ENCODE measurements at places on chromosomes 1 and 21.

GRCh38 chr1:33842348-33842747 is 21.5 kb upstream of the HMGB4 start:
- DNase-seq, result no peak

- no peak for DNase-seq
These were observed 21.6 kb upstream of the SLAMF6 start for GRCh38 chr1:160544647-160545046.

DNA sequence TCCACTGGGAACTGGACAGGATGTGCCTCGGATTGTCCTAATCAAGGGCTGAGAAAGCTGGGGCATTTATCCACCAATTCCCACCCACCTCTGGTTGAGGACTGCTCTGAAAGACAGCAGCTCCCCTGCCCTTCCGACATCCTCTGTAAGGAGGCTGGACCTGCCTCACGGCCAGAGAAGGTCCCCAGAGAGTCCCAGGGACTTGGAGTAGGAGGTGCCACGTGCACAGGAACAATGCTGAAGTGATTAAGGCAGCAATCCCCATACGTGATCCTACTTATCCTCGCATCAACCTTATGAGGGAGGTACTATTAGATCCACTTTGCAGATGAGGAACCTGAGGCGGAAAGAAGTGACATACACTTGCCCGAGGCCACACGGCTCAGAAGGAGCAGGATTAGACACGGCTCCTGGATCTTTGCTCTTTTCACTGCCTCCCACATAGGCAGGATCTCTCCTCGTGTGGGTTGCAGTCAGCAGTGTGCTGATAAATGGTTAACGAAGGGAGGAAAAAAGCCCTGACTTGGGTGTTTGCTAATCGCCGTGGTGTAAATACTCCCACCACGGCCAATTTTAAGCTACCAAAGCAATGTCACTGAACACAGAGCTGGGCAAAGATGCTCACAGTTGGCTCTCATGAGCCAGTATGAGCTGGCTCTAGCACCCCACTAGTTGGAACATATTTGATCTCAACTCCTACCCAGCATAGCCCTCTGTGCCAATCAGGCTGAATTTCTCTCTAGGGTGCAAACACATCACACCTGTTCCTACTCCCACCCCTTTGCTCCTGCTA is 18.6 kb upstream of the LDLRAP1 start:
- no peak for DNase-seq

DNA sequence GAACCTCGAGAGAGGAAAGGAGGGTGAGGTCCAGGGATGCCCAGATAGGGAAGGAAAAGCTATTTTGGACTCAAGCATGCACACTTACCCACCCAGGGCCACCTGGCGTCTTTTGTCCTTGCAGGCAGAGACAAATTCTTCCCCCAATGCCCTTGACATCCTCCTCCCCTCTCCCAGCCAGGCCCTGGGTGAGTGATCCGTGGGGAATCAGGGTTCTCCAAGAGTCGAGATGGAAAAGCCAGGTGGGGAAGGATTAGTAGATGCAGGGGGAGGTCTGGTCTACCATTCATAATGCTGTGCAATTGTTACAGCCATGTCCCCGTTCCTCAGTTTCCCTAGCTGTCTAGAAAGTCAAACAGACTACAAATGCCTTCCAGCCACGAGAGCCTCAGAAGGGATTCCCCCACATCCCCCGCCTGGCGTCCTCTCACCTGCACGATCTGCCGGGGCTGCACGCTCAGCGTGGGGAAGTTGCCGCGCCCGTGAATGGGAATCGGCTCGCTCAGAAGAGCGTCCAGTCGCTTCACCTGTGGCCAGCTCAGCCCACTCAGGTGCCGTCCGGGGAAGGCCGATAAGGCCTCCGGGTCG is 580 bp downstream of the TENT5B start:
- DNase-seq, result no peak

DNA sequence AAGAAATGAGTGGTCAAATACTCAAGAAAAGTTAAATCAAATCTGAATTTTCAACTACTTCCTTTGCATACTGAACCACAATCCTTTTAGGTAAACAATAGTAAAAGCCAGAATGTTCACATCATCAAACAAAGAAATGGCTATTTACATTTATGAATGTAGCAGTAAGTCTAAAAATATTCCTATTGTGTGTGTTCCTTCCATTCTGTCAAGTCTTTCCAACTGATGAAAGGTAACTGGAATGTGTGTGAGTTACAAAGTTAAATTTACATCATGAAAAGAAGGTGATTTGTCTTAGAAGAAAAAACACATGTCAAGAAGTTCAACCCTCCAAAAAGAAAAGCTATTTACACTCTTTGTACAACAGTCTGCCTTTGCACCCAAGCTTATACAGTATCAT is 203.1 kb downstream of the SIPA1L2 start:
- DNase-seq, result no peak

DNA sequence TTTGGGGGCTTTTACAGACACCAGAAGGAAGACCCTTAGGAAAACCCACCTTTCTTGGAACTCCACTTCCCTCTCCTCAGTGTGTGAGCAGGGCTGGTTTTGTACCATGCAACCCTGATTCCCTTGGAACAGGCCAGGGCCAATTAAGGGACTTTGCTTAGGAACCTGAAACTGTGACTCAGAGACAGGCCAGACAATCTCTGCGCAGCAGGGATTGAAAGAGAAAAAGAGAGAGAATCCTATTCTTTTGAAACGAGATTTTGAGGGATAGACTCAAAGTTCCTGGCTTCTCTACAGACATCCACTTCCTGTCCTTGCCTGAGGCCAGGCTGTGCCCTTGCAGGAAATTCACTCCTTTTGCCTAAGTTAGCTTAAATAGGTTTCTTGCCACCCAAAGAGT is 23.1 kb upstream of the C1orf198 start:
- no peak for DNase-seq

- DNase-seq, result peak; percentile 79
These were observed 156.0 kb downstream of the PDE4B start for GRCh38 chr1:65948609-65949229.

- DNase-seq, result no peak
These were observed 292.5 kb downstream of the TTLL7 start for GRCh38 chr1:83706354-83706938.

DNA sequence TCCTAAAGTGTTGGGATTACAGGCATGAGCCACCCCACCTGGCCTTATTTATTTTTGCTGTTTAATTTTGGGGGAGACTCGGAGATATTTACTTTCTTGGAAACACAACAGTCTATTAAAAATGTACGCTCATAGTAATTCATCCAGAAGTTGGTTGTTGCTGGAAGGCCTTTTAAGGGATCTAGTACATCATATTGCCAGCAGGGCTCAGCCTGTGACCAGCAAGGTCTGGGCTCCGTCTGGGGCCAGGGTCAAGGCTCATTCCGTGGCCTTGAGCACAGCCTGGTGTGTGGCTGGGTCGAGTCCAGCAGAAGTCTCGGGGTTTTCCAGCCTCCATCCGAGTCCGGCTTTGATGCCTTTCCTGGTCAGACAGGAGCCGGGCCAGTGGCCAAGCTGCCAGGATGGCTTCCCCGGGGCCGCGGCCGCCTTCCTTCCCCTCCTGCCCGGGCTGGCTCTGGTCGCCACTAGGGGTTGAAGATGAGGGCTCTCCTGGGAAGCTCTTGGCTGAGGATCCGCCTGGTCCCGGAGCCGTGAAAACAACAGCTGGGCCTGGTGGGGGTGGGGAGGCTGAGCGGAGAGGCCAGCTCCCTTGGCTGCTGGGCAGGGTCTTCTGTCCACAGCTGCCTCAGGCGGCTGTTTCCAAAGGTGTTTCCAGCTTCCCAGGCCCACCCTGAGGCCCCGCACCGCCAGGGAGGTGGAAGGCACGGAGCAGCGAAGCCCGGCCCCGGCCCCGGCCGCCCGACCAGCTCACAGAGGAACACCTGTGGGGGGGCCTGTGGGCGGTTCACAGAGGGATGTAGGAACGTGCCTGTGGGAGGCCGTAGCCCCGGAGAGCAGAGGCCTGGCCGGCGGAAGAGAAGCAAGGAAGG is 5.1 kb upstream of the VWA1 start:
- peak; percentile 72 for DNase-seq
